Activated naive CD4-positive, alpha-beta T cell (primary cell): ENCODE measurements at places on chromosomes 3 and 15.

GRCh38 chr3:194890091-194890490, 204.4 kb downstream of the FAM43A start:
- no peak for DNase-seq

- no peak for DNase-seq
Observed at GRCh38 chr15:38187630-38188313, 64.9 kb upstream of the SPRED1 start.

GRCh38 chr15:65385870-65386258, 8.1 kb upstream of the IGDCC3 start:
- no peak for DNase-seq

GRCh38 chr3:94909726-94910125, 846.9 kb downstream of the NSUN3 start:
- no peak for DNase-seq

GRCh38 chr15:48388016-48388851, 57.0 kb downstream of the DUT start:
- no peak for DNase-seq

DNA sequence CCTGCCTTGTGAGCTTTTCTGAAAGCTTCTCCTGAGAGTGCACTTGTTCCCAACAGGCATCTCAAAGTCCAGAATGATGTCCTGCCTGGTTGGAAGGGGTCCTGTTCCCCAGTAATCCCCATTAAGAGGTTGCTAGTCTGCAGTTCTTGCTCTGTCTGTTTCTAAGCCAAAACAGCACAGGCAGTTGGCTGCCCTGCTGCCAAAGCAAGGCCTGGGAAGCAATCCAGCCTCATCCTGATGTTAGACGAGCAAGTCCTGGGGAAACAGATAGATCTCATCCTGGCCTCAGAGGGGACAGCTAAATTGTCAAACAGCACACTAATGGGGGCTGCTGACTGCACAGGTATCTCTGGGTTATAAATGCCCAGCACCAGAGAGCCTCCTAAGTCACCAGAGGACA, 198.0 kb downstream of the EPHB1 start:
- DNase-seq = no peak

GRCh38 chr3:182671942-182672341, 121.4 kb upstream of the ATP11B start:
- no peak for DNase-seq

GRCh38 chr3:16319307-16319706, 54.3 kb downstream of the OXNAD1 start:
- peak; percentile 34 for DNase-seq

DNA sequence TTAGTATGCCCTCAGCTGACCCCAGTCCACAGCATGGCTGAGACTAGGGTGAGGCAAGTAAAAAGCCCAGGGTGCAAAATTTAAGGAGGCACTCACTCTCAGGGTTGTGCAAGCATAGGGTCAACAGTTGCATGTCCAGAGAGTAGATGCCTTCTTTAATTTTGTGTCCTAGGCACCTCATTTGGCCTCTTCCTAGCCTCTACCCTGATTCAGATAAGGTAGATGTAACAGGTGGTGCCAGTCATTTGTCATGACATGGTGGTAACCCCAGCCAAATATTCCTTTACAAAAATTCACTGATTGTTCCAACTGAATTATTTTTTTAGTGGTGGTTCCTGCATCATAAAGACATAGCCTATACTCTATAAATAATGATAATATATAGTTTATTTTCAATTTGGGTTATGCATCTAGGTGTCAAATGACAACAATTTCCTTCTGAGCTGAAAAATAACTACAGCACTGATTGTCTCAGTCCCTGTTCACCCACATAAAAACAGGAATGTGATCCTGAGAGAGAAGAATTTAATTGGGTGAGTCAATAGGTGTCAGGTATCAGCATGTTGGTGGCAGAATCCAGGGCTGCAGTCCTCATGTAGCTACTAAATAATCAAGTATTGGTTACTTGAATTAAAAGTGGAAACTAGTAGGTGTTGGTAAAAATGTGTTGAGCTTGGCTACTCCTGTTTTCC, 44.2 kb upstream of the TIPARP start:
- no peak for DNase-seq

- no peak for DNase-seq
Observed at GRCh38 chr3:53941950-53942349, 50.3 kb upstream of the SELENOK start.

DNA sequence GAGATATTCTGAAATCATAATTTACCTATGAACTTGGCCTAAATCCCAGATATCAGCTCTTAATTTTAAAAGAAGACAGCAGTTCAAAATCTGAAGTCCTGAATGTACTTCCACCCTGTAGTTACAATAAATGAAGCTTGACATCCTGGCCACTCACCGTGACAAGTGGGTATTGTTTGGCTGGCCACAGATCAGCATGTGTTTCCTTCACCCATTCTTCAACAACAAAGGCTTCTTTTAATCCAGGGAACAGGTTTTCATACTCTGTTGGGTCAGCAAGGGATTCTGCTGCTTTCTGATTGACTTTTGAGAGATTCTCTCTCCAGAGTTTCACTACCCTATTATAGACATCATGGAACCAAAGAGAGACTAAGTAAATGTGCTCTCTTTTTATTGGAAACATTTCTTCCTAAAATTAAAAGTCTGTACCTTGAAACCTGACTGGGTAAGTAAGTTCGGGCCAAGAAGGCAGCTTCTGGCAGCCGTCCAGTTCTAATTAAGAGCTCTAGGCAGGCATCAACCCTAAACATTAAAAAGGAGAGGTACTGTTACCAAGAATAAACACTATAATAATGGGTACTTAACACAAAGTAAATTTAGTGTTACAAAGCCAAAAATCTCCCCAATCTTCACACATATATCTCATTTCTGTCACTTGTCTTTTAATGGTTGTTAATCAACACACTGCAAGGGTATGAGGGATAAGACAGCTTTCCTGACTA, 15.2 kb downstream of the MRPS22 start:
- no peak for DNase-seq

DNA sequence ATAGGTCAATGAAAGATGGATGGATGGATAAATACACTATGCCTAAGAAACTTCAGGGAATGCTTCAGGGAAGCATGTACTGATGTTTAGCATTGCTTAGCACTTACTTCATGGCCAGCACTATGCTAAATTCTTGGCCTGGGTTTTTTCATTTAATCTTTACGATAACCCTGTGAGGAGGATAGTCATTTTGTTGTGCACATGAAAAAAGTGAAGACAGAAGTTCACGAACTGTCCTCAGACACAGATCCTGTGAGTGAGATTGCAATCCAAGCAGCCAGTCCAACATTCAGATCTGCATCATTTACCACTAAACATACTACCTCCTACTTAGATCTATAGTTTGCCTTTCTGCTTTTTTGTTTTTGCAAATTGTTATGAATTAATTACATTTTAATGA, 510.8 kb upstream of the AGTR1 start:
- no peak for DNase-seq

- no peak for DNase-seq
Observed at GRCh38 chr3:102979682-102980354, 545.0 kb downstream of the ZPLD1 start.
